Stimulated activated memory B cell treated with anti-CD40 and anti-IgM and Interleukin-4, amounts not matched to agents 10 μg/mL and 1 μg/mL and 100 μg/mL, for 72 hours (primary cell): ENCODE measurements at places on chromosomes 16 and 17.
A peak's percentile ranks its signal among the peaks of the same experiment; 100 is the strongest.

DNA sequence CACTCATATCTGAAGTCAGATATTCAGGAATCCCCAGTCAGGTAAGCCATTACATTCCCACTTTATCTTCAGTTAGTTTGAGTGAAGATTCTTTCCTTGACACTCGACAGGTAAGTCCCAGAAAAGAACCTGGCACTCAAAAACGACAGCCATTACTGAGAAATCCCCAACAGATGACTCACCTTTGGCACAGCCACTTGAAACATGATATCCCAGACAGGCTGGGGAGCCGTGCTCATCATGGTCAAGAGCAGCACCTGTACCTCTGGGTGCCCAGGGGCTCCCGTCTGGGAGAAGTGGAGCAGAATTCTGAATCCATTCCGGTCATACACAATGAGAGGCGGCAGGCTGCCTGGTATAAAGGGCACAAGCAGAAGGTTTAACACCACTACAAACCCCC lies 16.8 kb upstream of the COG7 start:
- H3K4me1 ChIP-seq: no peaks in the 10 kb centered on the region
- H3K4me3 ChIP-seq: no peak overlapping the region
- no peak for ATAC-seq
- H3K27me3 ChIP-seq: no peaks in the 10 kb centered on the region
- H3K27ac ChIP-seq: no peak overlapping the region
- H3K36me3 ChIP-seq: peaks cover 63% of the 10 kb centered on the region

DNA sequence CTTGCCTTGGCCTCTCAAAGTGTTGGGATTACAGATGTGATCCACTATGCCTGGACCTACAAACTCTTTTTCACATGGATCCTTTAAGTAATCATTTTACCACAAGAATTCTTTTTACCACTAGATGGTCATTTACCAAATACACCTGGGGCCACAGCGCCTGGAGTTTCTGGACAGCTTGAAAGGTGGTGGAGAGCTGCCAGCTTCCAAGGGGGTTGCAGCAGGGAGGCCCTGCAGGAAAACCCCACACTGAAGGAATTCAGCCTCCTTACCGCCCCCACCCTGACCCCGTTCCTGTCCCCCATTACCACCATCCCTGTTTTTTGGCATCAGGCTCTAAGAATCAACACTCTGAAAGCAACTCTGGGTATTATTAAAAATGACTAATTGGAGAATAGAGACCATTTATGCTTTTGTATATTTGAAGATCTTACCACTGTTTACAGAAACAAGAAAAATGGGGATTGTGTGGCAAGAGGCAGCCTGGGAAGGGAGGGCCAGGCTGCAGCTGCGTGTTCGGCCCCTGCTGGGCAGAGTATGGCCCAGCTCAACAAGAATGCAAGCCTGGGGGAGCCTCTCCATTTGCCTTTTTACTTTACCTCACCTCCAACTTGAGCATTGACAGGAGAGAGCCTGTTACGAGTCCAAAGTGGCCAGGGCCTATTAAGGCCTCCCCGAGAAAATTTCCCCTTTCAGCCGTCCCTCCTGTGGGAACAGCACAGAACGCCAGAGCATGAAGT lies 209.9 kb downstream of the ZFHX3 start:
- H3K36me3 ChIP-seq: no peaks in the 10 kb centered on the region
- no peak overlapping the region for H3K4me3 ChIP-seq
- peaks cover 10% of the 10 kb centered on the region for H3K4me1 ChIP-seq
- H3K27me3 ChIP-seq: no peaks in the 10 kb centered on the region

- peak overlapping the region; percentile 71 for H3K27ac ChIP-seq
- peak; percentile 98 for ATAC-seq
- no peak overlapping the region for H3K4me3 ChIP-seq
- H3K4me1 ChIP-seq: peaks cover 37% of the 10 kb centered on the region
Measured at GRCh38 chr17:79997011-79997660, 38.5 kb downstream of the TBC1D16 start.

DNA sequence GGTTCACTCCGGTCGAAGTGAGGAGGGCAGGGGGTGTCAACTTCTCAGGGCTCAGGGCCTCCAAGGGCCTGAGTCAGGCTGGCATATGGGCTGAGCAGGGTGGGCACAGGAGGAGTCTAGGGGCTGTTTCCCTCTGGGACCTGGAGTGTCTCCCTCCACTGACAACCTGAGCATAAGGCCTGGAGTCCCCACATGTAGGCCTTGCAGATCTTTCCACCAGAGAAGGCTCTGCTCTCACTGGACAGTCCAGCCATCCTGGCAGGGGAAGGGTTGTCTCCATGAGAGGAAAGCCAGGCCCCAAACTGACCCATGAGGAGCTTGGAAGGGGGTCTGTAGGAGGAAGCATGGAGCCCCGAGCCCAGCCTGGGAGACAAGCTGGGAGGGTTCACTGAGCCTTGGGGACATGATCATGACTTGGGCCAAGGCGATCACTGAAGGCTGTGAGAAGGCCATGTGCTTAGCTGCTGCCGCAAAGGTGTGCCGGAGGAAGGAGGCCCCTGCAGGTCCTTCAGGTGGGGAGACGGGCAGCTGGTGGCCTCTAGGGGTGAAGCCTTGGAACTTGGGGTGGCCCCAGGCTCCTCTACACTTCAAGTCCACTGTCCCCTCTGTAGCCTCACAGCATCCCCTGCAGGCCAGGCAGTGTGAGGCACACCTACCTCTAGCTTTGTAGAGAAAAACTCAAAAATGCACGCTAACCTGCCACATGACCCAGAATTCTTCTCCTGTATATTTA lies 9.9 kb downstream of the CMTM2 start:
- H3K27ac ChIP-seq: no peak overlapping the region
- no peaks in the 10 kb centered on the region for H3K36me3 ChIP-seq
- peaks cover 21% of the 10 kb centered on the region for H3K27me3 ChIP-seq
- ATAC-seq: peak; percentile 82
- H3K4me1 ChIP-seq: peaks cover 30% of the 10 kb centered on the region
- H3K4me3 ChIP-seq: peak overlapping the region; percentile 50

GRCh38 chr17:78337244-78338109 lies 22.4 kb downstream of the SOCS3 start:
- H3K4me3 ChIP-seq: peak overlapping the region; percentile 33
- H3K27ac ChIP-seq: peak overlapping the region; percentile 70
- no peaks in the 10 kb centered on the region for H3K36me3 ChIP-seq
- no peaks in the 10 kb centered on the region for H3K27me3 ChIP-seq
- peaks cover 61% of the 10 kb centered on the region for H3K4me1 ChIP-seq

- ATAC-seq: no peak
- no peak overlapping the region for H3K27ac ChIP-seq
- no peak overlapping the region for H3K4me3 ChIP-seq
Measured at GRCh38 chr17:80425835-80426426, 11.0 kb downstream of the ENDOV start.

- H3K4me3 ChIP-seq: no peak overlapping the region
- no peaks in the 10 kb centered on the region for H3K27me3 ChIP-seq
- peaks cover 53% of the 10 kb centered on the region for H3K4me1 ChIP-seq
- ATAC-seq: no peak
Measured at GRCh38 chr17:17093764-17094163, 51.5 kb downstream of the MPRIP start.

DNA sequence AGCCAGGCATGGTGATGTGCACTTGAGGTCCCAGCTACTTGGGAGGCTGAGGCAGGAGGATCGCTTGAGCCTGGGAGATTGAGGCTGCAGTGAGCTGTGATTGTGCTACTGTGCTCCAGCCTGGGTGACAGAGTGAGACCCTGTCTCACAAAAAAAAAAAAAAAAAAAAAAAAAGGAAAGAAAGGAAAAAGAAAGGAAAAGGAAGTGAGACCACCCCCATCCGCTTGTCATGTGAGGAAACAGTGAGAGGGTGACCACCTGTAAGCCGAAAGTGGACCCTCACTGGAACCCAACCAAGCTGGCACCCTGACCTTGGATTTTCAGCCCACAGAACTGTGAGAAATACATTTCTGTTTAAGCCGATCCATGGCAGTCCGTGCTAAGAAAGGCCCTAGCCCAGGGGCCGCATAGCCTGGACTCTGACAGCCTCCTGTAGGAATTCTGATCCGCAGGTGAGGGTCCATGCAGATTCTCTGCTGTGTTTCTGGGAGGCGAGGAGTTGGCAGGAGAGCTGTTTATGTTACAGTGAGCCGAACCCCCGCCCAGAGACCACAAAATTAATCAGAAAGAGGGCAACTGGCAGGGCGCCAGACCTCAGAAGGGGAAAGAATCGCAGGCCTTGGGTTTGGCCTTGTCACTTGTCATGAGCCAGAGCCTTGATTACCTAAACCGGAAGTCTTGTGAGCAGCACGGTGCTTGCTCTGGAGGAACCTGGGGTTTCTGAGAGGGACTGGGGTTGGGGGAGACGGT lies 945 bp downstream of the SGSH start:
- H3K4me1 ChIP-seq: peaks cover 43% of the 10 kb centered on the region
- peak overlapping the region; percentile 86 for H3K4me3 ChIP-seq
- ATAC-seq: peak; percentile 92

DNA sequence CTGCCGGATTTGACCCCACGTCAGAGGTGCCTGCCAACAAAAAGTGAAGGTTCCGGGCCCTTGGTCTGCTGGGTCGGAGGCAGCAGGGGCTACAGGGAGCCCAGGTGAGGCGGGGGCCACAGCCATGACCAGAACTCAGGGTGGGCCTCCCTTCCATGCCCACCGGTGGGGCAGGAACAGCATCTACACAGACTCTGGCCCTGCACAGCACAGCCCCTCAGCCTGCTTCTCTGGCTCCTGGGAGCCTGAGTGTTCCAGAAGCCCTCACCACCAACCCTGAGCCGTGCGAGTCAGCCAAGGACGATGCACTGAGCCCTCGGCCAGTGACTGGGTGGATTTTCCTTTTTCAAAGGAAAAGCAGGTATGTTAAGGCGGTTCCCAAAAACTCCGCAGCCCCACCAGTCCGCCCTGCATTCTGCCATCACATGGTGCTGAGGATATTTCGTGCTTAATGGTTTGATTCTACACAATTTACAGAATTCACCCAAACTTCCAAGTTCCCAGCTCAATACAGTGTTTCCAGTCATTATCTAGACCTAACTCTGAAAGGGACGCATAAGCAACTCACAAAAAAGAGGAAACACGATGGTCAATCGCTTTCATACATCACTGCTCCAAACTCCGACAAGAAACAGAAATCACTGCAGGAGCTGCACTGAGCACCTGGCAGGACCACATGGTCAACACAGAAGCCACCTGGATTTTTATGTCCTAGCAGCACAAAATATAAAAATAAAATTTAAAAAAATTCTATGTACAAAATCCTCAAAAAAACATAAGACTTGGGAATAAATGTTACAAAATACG lies 19.4 kb upstream of the C16orf95 start:
- ATAC-seq: no peak
- peaks cover 10% of the 10 kb centered on the region for H3K4me1 ChIP-seq
- H3K4me3 ChIP-seq: no peak overlapping the region
- no peaks in the 10 kb centered on the region for H3K27me3 ChIP-seq
- H3K36me3 ChIP-seq: peaks cover 54% of the 10 kb centered on the region
- H3K27ac ChIP-seq: peak overlapping the region; percentile 11

DNA sequence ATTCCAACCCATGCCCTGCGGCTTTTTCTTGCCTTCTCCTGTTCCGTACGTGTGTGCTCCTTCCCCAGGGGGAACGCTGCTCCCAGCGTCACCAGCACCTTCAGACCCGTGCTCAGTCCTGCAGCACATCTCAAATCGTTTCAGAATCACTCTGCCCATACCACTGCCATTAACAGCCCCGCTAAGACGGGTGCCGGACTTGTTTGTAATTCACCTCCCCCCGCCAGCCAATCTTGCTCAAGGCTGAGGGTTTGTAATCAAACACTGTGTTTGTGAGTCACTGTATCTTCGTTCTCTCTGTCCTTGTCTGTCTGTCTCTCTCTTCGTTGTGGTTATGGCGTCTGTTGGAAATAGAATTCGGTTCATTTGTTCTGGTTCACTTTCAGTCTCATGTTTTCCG lies 17.3 kb downstream of the CARD14 start:
- peaks cover 65% of the 10 kb centered on the region for H3K27me3 ChIP-seq
- no peaks in the 10 kb centered on the region for H3K36me3 ChIP-seq
- no peak overlapping the region for H3K27ac ChIP-seq
- H3K4me1 ChIP-seq: no peaks in the 10 kb centered on the region
